ENCODE measurements at places on chromosomes 12 and 14.

- H3K27me3 ChIP-seq: peaks cover 57% of the 10 kb centered on the region
- H3K27ac ChIP-seq: no peak overlapping the region
- no peaks in the 10 kb centered on the region for H3K36me3 ChIP-seq
- H3K4me3 ChIP-seq: no peak overlapping the region
- no peaks in the 10 kb centered on the region for H3K4me1 ChIP-seq
These were observed 65.3 kb downstream of the PDE6H start for GRCh38 chr12:15038137-15038536.

GRCh38 chr12:27999970-28000369, 27.4 kb upstream of the PTHLH start:
- no peaks in the 10 kb centered on the region for H3K4me1 ChIP-seq
- H3K27ac ChIP-seq: no peak overlapping the region
- no peak overlapping the region for H3K4me3 ChIP-seq
- H3K27me3 ChIP-seq: no peaks in the 10 kb centered on the region
- H3K36me3 ChIP-seq: no peaks in the 10 kb centered on the region
- DNase-seq: no peak

DNA sequence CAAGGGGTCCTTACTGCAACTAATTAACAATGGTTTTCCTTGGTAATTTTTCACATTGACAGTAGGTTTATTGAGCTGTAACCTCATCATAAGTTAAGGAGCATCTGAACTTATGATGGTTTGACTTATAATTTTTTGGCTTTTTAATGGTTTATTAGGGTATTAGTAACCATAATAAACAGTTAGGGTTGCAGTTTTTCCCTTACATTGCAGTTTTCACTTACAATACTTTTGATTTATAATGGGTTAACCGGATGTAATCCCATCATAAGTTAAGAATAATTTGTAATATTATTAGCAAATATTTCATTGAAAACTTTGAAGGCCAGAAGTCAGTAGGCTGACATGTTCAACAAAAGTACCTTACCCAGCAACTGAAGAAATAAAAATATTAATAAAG, 811.6 kb downstream of the TRHDE start:
- H3K27ac ChIP-seq: no peak overlapping the region
- no peaks in the 10 kb centered on the region for H3K4me1 ChIP-seq
- H3K36me3 ChIP-seq: no peaks in the 10 kb centered on the region
- DNase-seq: no peak
- H3K4me3 ChIP-seq: no peak overlapping the region

DNA sequence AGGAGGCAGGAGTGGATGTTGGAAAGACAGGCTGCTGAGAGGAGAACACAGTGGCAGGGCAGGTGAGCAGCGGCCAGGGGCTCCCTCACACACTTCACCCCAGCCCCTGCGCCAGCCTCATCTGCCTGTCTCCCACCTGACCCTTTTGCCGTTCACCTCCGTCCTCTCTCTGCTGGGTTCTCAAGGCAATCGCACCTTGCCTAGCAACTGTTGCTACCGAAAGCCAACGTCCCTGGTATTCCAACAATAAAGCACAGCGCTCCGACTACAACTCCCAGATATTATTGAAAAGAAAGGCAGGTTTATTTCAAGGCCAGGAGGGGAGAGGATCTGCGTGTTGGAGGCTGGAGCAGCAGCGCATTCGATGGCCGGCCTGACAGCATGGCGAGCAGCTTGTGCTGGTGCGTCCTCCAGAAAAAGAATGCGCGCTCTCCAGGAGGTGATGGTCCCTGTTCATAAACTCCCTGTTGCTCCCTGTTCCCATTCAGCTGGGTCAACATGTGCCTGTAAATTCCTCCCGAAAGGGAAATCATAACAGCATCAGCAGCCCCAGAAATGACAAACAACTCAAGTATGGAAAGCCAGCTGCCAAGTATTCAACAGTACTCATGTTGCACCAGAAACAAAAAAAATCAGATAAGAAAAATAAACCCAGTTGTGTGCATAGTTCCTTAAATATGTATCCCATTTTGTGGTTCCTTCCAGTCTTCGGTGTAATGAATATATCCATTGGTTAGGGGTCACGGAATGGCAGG, 153.0 kb upstream of the DIO3 start:
- H3K27me3 ChIP-seq: peaks cover 64% of the 10 kb centered on the region
- peaks cover 1% of the 10 kb centered on the region for H3K4me1 ChIP-seq
- H3K27ac ChIP-seq: no peak overlapping the region
- H3K36me3 ChIP-seq: no peaks in the 10 kb centered on the region
- DNase-seq: no peak
- no peak overlapping the region for H3K4me3 ChIP-seq

- no peak overlapping the region for H3K27ac ChIP-seq
- H3K4me1 ChIP-seq: no peaks in the 10 kb centered on the region
- no peak overlapping the region for H3K4me3 ChIP-seq
- no peaks in the 10 kb centered on the region for H3K27me3 ChIP-seq
- no peaks in the 10 kb centered on the region for H3K36me3 ChIP-seq
- DNase-seq: no peak
These were observed 103.6 kb upstream of the LRIG3 start for GRCh38 chr12:59023861-59024424.

DNA sequence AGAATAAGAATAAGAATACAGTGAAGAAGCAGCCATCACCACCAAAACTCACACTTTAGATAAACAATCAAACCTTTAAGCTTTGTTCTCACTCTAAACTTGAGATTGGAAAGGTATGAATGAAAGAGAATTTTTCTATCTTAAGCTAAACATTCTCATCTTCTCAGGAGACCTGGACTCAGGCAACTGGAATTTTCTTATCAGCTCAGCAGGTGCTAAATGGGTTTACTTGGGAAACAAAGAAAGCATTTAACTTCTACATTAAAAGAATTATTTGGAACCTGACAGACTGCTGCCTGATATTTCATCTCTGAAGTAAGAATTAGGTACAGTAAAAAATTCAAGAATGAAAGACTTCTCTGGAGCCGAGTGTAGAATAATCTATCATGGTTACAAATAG, 20.7 kb upstream of the KERA start:
- no peak overlapping the region for H3K4me3 ChIP-seq
- H3K36me3 ChIP-seq: no peaks in the 10 kb centered on the region
- H3K27me3 ChIP-seq: no peaks in the 10 kb centered on the region
- no peak for DNase-seq

GRCh38 chr12:123472438-123472849, 14.5 kb downstream of the SNRNP35 start:
- DNase-seq: no peak
- H3K27ac ChIP-seq: no peak overlapping the region
- peaks cover 8% of the 10 kb centered on the region for H3K4me1 ChIP-seq
- H3K36me3 ChIP-seq: peaks cover 10% of the 10 kb centered on the region
- no peak overlapping the region for H3K4me3 ChIP-seq

GRCh38 chr14:88929656-88930436, 105.4 kb downstream of the TTC8 start:
- no peaks in the 10 kb centered on the region for H3K36me3 ChIP-seq
- no peak for DNase-seq
- peaks cover 84% of the 10 kb centered on the region for H3K27me3 ChIP-seq

DNA sequence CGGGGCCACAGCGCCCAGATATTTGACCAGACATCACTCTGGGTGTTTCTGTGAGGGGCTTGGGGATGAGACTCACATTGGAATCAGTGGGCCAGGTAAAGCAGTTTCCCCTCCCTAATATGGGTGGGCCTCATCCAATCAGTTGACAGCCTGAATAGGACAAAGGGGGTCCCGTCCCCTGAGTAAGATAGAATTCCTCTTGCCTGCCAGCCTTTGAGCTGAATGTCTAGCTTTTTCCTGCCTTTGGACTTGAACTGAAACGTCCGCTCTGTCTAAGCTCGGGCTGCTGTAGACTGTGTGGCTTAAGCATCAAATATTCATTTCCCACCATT, 88.8 kb upstream of the DIO3 start:
- H3K27me3 ChIP-seq: peaks cover 76% of the 10 kb centered on the region
- H3K27ac ChIP-seq: no peak overlapping the region
- no peaks in the 10 kb centered on the region for H3K4me1 ChIP-seq
- H3K36me3 ChIP-seq: no peaks in the 10 kb centered on the region
- no peak for DNase-seq
- H3K4me3 ChIP-seq: no peak overlapping the region

- no peaks in the 10 kb centered on the region for H3K4me1 ChIP-seq
- H3K4me3 ChIP-seq: no peak overlapping the region
- DNase-seq: no peak
- H3K36me3 ChIP-seq: no peaks in the 10 kb centered on the region
- no peaks in the 10 kb centered on the region for H3K27me3 ChIP-seq
These were observed 308.0 kb upstream of the LMO3 start for GRCh38 chr12:16913832-16914490.
